ENCODE measurements at places on chromosomes 6 and 20. TPM values are rescaled to one million over a fixed set of nuclear protein-coding genes. Genes with fewer than 3 reads are reported as not detected.

ADAM33 gene
- total RNA-seq = 3.3 TPM

HLA-DRB1 gene
- total RNA-seq = not detected

MDC1 gene
- 29.1 TPM for total RNA-seq

DNA sequence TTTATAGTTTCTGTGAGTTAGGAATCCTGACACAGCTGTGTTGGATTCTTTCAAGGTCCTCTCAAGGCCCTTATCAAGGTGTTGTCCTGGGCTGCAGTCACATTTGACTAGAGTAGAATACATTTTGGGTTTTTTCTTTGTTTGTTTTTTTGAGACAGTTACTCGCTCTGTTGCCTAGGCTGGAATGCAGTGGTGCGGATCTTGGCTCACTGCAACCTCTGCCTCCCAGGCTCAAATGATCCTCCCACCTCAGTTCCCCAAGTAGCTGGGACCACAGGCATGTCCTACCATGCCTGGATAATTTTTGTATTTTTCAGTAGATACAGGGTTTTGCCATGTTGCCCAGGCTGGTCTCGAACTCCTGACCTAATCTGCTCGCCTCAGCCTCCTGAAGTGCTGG, 15.7 kb downstream of the NFYA start:
- DNase-seq = no peak
